ENCODE measurements at places on chromosomes 1 and 21. TPM values are rescaled to one million over a fixed set of nuclear protein-coding genes. Genes with fewer than 3 reads are reported as not detected.

The UCK2 gene
- 87.8 TPM for total RNA-seq

The THEM5 gene
- not detected for total RNA-seq

The FAM163A gene
- not detected for total RNA-seq

The PADI2 gene
- not detected for total RNA-seq

The RAB25 gene
- total RNA-seq: not detected

The TLR5 gene
- total RNA-seq: under 0.01 TPM

The CYP4A11 gene
- not detected for total RNA-seq

Data from IMR-90 (cell line).